ENCODE measurements at places on chromosomes 2 and 18.

- H3K27me3 ChIP-seq: no peaks in the 10 kb centered on the region
- peaks cover 69% of the 10 kb centered on the region for H3K4me1 ChIP-seq
- peak; percentile 62 for DNase-seq
- peaks cover 6% of the 10 kb centered on the region for H3K36me3 ChIP-seq
- peak overlapping the region; percentile 26 for H3K4me3 ChIP-seq
- H3K27ac ChIP-seq: peak overlapping the region; percentile 21
Measured at GRCh38 chr2:241762933-241763369, 13.7 kb upstream of the GAL3ST2 start.

DNA sequence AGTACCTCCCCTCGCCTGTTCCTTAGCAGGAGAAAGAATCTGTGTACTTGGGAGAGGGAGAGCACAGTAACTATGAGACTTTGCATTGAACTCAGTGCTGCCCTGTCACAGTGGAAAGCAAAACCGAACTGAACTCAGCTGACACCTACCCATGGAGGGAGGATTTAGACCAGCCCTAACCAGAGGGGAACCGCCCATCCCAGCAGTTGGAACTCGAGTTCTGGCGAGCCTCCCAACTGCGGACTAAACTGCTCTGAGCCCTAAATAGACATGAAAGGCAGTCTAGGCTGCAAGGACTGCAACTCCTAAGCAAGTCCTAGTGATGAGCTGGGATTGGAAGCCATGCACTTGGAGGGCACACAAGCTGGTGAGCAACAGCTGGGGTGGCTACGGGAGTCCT is 110.4 kb downstream of the GRB14 start:
- no peaks in the 10 kb centered on the region for H3K4me1 ChIP-seq
- DNase-seq: no peak
- no peak overlapping the region for H3K4me3 ChIP-seq
- H3K27me3 ChIP-seq: no peaks in the 10 kb centered on the region
- H3K27ac ChIP-seq: no peak overlapping the region
- no peaks in the 10 kb centered on the region for H3K36me3 ChIP-seq

DNA sequence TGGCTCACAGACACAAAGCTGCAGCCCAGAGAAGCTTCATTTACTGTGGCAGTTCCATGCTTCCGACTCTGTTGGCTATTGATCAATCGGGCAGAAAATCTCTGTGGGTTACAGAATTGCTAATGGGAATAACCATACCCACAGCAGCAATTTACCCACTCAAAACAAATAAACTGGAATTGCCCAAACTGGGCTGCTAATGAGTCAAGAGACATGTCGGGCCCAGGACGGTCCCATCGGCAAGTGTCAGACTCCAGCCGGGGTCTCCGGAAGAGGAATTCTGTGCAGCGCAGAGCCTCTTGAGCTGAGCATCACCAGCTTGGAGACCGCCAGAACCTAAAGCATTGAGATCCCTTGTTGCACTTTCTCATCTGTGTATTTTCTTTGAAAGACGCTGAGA is 67.8 kb downstream of the TMEM18 start:
- H3K4me1 ChIP-seq: no peaks in the 10 kb centered on the region
- H3K27ac ChIP-seq: no peak overlapping the region
- DNase-seq: no peak
- no peaks in the 10 kb centered on the region for H3K36me3 ChIP-seq

- H3K27me3 ChIP-seq: no peaks in the 10 kb centered on the region
- H3K4me3 ChIP-seq: no peak overlapping the region
- DNase-seq: no peak
- no peak overlapping the region for H3K27ac ChIP-seq
- H3K4me1 ChIP-seq: no peaks in the 10 kb centered on the region
- H3K36me3 ChIP-seq: no peaks in the 10 kb centered on the region
Measured at GRCh38 chr2:67158718-67159117, 238.4 kb upstream of the ETAA1 start.

DNA sequence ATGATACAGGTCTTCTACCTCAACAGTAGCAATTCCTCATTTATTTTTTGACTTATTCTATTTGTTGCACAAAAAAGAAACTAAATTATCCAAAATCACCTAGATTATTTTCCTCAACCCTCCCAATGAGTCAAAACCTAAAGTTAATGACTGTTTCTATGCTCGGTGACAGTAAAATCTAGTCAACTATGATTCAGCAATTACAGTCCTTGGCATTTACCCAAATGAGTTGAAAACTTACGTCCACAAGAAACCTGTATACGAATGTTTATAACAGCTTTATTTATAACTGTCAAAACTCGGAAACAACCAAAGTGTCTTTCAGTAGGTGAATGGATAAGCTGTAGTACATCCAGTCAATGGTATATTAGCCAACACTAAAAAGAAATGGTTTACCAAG is 439.3 kb downstream of the CBLN2 start:
- no peaks in the 10 kb centered on the region for H3K4me1 ChIP-seq
- no peaks in the 10 kb centered on the region for H3K27me3 ChIP-seq
- H3K4me3 ChIP-seq: no peak overlapping the region
- no peak overlapping the region for H3K27ac ChIP-seq
- no peaks in the 10 kb centered on the region for H3K36me3 ChIP-seq

GRCh38 chr2:145546091-145546490 is 1026.2 kb upstream of the ZEB2 start:
- H3K4me3 ChIP-seq: no peak overlapping the region
- H3K27ac ChIP-seq: no peak overlapping the region
- no peak for DNase-seq
- no peaks in the 10 kb centered on the region for H3K27me3 ChIP-seq

- H3K27ac ChIP-seq: peak overlapping the region; percentile 97
- H3K4me3 ChIP-seq: peak overlapping the region; percentile 29
- peaks cover 43% of the 10 kb centered on the region for H3K4me1 ChIP-seq
- peak; percentile 80 for DNase-seq
- H3K27me3 ChIP-seq: no peaks in the 10 kb centered on the region
- H3K36me3 ChIP-seq: peaks cover 27% of the 10 kb centered on the region
Measured at GRCh38 chr2:219277703-219278654, 1.2 kb upstream of the DNAJB2 start.

DNA sequence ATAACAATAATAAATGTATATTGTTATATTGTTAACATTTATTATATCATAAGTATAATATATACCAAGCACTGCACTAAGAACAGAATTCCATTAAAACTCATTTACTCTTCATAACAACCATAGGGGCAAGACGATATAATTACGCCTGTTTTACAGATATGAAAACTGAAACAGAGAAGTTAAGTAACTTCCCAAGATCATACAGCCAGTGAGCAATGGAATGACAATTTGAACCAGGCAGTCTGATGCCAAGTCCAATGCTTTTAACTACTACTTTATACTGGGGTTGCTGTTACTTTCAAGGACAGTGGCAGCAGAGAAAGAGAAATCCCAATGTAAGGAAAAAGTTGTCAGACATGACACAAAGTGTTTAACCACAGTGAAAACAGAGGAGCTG is 338.8 kb upstream of the ID2 start:
- no peaks in the 10 kb centered on the region for H3K36me3 ChIP-seq
- H3K27ac ChIP-seq: no peak overlapping the region
- no peaks in the 10 kb centered on the region for H3K27me3 ChIP-seq

- no peaks in the 10 kb centered on the region for H3K27me3 ChIP-seq
- no peak for DNase-seq
- no peak overlapping the region for H3K4me3 ChIP-seq
- peaks cover under 1% of the 10 kb centered on the region for H3K4me1 ChIP-seq
- no peaks in the 10 kb centered on the region for H3K36me3 ChIP-seq
Measured at GRCh38 chr2:64289251-64289650, 145.0 kb upstream of the PELI1 start.

DNA sequence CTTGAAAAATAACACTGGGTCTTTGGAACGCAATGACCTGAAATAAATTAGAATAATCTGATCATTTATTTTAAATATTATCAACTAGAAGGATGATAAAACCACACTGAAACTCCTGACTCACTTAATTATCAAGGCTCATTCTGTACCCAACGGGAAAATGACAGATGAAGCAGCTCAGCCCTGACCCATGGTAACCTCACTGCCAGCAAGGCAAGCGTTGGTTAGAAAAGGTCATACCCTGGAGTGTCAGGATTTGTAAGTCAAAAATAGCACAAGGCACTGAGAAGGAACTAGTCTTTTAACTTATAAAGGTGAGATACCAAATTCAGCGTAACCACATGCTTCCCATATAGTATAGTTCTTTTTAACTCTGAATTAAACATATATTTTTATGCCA is 277.5 kb downstream of the ETAA1 start:
- DNase-seq: no peak
- H3K4me3 ChIP-seq: no peak overlapping the region
- no peaks in the 10 kb centered on the region for H3K4me1 ChIP-seq
- no peak overlapping the region for H3K27ac ChIP-seq
- H3K36me3 ChIP-seq: no peaks in the 10 kb centered on the region
- H3K27me3 ChIP-seq: no peaks in the 10 kb centered on the region

- peaks cover 23% of the 10 kb centered on the region for H3K4me1 ChIP-seq
- no peak overlapping the region for H3K4me3 ChIP-seq
- H3K36me3 ChIP-seq: peaks cover 19% of the 10 kb centered on the region
- no peak overlapping the region for H3K27ac ChIP-seq
Measured at GRCh38 chr2:236570081-236570868, 650 bp downstream of the ACKR3 start.

DNA sequence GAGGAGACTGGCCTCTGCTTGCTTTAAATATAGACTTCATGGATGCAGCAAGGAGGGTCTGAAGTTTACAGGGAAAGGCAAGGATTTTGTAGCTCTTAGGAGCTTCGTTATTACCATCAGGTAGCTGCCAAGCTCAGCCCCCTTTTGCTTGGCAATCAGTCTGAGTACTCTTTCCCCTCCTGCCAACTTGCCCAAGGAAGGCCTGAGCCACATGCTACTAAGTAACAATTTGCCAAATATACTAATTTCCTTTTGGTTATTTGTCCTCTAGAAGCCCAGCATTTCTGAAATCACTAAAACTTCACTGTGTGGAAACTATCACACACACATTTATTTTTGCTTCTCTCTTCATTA is 85.5 kb upstream of the ITPRID2 start:
- H3K27ac ChIP-seq: no peak overlapping the region
- DNase-seq: no peak
- H3K4me1 ChIP-seq: no peaks in the 10 kb centered on the region
- H3K36me3 ChIP-seq: no peaks in the 10 kb centered on the region
- H3K4me3 ChIP-seq: no peak overlapping the region

GRCh38 chr2:149540138-149540537 is 47.4 kb downstream of the MMADHC start:
- H3K4me3 ChIP-seq: no peak overlapping the region
- no peaks in the 10 kb centered on the region for H3K4me1 ChIP-seq
- H3K36me3 ChIP-seq: no peaks in the 10 kb centered on the region
- no peak overlapping the region for H3K27ac ChIP-seq
- no peaks in the 10 kb centered on the region for H3K27me3 ChIP-seq

- no peak overlapping the region for H3K27ac ChIP-seq
- DNase-seq: no peak
- H3K4me3 ChIP-seq: no peak overlapping the region
- H3K27me3 ChIP-seq: no peaks in the 10 kb centered on the region
- H3K4me1 ChIP-seq: peaks cover 10% of the 10 kb centered on the region
- no peaks in the 10 kb centered on the region for H3K36me3 ChIP-seq
Measured at GRCh38 chr18:76425146-76426131, 69.6 kb downstream of the ZNF516 start.

GRCh38 chr2:197122821-197123220 is 187.8 kb downstream of the ANKRD44 start:
- H3K36me3 ChIP-seq: peaks cover 82% of the 10 kb centered on the region
- H3K27ac ChIP-seq: no peak overlapping the region
- no peak overlapping the region for H3K4me3 ChIP-seq
- peaks cover 21% of the 10 kb centered on the region for H3K4me1 ChIP-seq
- H3K27me3 ChIP-seq: no peaks in the 10 kb centered on the region

DNA sequence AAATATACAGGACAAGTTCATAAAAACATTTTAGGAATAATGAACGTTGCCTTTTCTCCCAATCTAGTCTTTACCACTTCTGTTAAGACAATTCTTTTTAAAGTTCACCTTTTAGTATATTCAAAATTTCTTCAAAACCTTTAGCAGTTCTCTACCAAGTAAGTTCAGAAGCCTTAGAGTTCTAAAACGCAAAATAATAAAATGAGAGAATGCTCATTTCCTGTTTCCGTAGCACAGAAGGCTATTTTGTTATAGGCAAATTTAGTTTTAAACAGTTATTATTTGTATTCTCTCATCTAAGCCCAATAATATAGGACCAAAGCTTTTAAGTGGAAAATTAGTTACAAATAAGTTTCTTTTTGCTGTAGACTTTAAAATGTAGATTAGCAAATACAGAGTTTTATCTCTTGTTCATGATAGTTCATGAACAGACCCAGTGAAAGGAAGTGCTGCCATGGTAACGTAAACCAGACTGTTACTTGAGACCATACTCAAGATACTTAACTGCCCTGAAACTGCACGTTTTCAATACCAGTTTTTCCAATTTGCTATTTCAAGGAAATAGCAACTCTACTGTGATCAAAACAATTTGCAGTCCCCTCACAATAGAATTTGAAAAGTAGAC is 173.1 kb upstream of the STON1 start:
- H3K27me3 ChIP-seq: no peaks in the 10 kb centered on the region
- peak overlapping the region; percentile 71 for H3K27ac ChIP-seq
- no peak overlapping the region for H3K4me3 ChIP-seq
- peak; percentile 5 for DNase-seq

DNA sequence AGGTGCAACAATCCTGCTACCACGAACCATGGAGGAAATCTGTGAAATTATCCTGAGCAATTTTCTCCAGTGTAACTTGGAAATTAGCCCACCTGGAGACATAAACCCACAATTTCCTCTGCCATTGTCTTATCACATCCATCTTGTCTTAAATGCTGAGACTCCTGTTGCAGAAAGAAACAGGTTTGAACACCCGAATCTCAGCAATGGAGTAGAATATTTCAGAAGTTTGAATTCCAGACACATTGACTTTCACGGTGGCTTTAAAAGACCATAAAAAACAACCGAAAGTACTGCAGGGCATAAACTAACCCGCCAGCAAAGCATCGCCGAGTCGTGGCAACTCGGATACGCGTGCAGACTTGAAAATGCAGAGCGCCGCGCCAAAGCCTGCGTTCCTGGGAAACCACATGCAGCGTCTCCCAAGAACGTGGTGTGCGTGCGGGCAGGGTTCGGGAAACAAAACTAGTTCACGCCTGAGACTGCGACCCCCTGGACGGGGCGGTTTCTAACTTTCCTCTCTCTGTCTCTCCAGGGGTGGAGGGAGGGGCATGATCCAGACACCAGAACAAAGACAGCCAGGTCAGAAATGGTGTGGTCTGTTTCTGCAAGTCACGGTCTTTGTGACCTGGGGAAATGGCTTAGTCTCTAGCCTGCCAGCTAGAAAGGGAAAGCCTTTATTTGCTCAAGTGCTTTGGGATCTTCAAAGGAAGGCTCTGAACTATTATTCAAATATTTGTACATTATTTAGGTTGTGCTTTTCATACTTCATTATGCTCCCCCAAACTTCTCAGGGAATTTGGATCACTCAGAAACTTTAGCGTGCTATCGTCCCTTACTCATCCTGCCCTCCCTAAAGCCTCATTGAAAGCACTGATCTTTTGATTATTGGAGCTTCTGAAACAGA is 26.9 kb upstream of the KCTD1 start:
- H3K27ac ChIP-seq: no peak overlapping the region
- no peaks in the 10 kb centered on the region for H3K36me3 ChIP-seq
- peaks cover 13% of the 10 kb centered on the region for H3K27me3 ChIP-seq
- no peak for DNase-seq
- no peak overlapping the region for H3K4me3 ChIP-seq

- H3K4me1 ChIP-seq: no peaks in the 10 kb centered on the region
- H3K36me3 ChIP-seq: no peaks in the 10 kb centered on the region
- H3K27me3 ChIP-seq: no peaks in the 10 kb centered on the region
Measured at GRCh38 chr2:43073401-43073825, 153.0 kb downstream of the ZFP36L2 start.

GRCh38 chr2:64063924-64064331 is 44.7 kb upstream of the VPS54 start:
- H3K4me1 ChIP-seq: peaks cover 19% of the 10 kb centered on the region
- no peak overlapping the region for H3K4me3 ChIP-seq
- no peaks in the 10 kb centered on the region for H3K36me3 ChIP-seq
- DNase-seq: no peak

Data from CD4-positive, alpha-beta T cell (primary cell).